ENCODE measurements at places on chromosomes 4 and X. TPM values are rescaled to one million over a fixed set of nuclear protein-coding genes. Genes with fewer than 3 reads are reported as not detected.

HSFX4 gene
- not detected for total RNA-seq

CD38 gene
- 1.1 TPM for total RNA-seq

UGT2B10 gene
- total RNA-seq, result 0.58 TPM

DNA sequence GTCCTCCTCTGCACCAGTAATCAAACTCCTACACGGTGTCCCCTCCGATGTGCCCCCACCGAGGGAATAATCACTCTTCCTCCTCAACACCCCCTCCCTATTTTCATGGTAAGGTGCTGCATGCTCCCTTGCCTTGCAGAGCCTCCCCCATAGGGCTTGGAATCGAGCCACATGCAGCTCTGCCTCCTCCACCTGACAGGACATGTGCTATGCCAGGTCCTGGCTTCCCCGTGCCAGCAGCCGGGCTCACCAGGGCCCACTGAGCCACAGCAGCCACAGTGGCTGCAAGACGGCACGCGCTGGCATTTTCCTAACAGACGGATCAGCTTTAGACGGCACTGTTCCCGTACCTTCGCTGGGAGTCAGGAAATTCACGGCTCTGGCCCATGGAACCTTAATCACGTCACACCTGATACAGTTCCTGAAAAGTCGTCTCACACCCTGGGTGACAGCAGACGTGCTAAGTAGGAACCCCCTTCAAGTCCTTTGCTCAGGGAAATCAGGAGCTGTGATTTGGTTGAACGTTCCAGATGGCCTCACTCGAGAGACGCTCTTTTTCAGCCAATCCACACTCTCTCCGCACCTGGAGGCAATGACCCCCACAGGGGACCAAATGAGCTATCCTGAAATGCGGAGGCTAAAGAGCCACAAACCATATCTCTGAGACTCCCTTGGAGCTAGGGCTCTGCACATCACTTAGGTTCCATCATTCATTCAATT lies 63.2 kb downstream of the JAKMIP1 start:
- DNase-seq, result no peak

DNA sequence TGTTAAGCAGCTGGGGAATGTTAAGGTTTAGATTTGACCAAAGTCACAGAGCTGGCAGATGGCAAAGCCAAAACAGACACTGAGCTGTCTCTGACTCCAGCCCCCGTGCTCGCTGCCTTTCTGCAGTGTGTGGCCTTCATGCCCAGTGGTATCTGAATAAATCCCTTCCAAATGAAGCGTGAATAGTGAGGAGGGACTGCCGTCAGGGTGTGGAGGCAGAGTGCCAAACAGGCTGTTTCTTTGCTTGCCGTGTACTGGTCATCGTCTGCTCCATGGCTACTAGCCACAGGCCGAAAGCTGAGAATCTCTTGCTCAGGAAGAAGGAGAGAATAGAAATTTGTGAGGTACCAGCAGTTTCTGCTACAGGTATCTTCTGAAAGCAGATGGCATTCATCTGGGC lies 19.7 kb downstream of the PRIMPOL start:
- no peak for DNase-seq

GRCh38 chr4:90220459-90220858 lies 93.3 kb downstream of the CCSER1 start:
- DNase-seq, result no peak

Data from left colon (tissue), 2 donors.